Stimulated activated CD8-positive, alpha-beta memory T cell treated with anti-CD3 and anti-CD28 coated beads, Interleukin-2, amount 100 ng/mL, for 1 hour (primary cell): ENCODE measurements at places on chromosomes 13 and 19.

DNA sequence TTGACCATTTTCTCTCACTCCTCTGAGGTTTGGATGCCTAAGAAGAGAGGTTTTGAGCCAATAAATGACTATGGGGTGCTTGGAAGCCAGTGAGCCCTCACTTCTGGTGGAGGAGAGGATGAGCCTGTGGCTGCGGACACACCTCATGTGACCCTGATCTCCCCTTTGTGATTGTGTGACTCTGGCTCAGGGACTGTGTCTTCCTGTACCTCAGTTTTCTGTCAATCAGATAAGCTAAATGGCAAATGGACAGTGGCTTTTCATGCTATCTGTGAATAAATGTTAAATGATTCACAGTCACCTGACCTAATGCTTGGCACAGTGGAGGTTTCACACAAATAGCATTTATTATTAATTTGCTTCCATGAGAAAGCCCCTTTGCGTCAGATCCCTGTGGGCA, 2.7 kb downstream of the PSG8 start:
- no peak for DNase-seq

DNA sequence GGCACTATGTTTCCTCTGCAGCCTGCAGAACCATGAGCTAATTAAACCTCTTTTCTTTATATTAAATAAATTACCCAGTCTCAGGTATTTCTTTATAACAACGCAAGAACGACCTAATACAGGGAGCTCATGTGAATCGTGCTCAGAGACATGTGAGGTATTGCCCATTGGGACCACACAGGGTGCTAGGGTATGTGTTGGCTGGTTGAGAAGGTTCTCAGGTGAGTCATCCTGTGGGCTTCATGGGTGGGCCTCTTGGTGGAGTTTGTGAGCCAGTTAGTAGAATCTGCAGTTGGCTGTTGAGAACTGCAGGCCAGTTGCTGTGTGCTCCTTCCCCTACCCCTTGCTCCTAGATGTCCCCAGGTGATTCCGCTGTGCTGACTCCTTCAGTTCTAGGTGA, 163.0 kb downstream of the HS6ST3 start:
- DNase-seq, result no peak

DNA sequence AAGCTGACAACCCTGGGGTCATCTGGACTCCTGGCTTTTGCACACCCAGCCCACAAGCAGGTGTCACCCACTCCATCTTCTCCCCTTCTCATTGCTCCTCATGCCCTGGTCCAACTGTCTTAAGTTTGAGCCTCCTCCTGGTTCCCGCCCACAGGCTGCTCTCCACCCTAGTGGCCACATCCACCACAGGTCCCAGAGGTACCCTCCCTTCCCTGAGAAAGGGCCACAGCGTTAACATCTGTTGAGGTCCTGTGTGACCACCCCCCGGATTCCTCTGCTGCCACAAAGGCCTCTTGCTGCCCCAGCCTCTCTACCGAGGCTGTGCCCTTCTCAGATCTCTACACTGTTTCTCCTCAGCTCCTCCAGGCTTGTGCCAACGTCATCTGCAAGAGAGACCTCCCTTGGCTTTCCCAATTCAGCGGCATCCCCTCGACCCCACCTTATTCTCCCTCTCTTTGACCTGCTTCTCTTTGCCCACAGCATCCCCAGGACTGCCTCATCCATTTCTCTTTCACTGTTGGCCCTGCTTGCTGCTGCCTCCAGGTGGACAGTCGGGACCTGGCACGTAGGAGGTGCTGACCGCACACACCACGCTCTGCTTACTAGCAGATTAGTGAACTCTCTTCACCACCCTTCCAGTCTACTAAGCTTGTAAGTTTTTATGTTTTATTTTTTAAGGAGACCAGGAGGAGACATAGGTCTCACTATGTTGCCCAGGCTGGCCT, 33.3 kb downstream of the SUGP2 start:
- no peak for DNase-seq

GRCh38 chr13:51834581-51835171, 10.3 kb downstream of the TMEM272 start:
- DNase-seq, result no peak

DNA sequence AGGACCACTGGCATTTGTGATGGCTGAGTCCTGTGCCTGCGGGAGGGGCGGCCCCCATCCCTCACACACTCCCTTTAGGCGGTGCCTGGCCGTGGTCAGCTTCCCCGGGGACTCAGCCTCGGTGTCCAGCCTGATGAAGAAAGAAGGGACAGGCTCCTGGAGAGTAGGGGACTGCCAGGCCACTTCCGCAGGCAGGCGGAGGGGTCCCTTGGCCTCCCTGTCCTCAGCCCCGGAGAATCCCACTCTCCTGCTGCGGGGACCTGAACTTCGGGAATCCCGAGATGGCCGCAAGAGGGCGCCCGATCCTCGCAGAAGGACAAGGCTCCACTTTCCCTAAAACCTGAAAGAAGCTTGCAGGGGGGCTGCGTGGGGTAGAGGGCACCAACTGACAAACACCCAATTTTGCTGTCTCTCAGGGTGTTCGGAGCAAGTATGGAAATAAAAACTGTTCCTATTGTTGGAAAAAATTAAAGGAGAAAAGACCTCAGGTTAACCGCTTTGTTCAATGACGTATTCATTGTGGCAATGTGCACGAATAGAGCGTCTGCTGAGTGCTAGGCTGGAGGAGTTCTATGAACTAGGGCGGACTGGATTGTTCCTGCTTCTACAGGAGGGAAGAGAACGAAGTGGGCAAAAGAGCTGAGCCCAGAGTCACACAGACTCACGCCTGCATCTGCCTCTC, 297.3 kb downstream of the ZNF536 start:
- DNase-seq, result no peak

DNA sequence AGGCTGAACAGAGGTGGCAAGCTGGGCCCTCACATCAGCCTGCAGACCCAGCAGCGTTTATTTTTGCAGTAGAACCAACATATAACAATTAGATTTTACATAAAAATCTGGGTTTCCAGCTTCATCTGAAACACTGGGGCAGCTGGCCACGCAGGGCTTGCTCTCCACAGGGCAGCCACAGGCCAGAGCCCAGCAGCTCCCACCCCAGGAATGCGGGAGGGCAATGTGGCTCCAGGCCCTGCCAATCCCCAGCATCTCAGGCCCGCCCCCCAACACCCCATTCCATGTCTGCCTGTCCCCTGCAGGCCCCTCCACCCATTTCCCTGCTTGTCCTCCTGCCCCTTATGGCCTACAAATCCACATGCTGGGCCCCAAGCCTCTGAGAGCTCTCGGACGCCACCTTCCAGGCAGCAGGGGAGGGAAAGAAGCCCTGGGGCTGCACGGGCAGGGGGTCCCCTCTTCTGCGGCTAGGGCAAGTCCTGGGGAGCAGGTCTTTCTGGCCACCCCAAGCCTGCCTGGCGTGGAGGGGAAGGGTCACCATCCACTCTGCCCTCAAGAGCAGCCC, 15.0 kb upstream of the VSTM2B start:
- DNase-seq, result no peak

- no peak for DNase-seq
Measured at GRCh38 chr13:44860454-44860853, 128.8 kb downstream of the NUFIP1 start.

GRCh38 chr19:12840091-12841079, 2.1 kb downstream of the MAST1 start:
- DNase-seq, result no peak

DNA sequence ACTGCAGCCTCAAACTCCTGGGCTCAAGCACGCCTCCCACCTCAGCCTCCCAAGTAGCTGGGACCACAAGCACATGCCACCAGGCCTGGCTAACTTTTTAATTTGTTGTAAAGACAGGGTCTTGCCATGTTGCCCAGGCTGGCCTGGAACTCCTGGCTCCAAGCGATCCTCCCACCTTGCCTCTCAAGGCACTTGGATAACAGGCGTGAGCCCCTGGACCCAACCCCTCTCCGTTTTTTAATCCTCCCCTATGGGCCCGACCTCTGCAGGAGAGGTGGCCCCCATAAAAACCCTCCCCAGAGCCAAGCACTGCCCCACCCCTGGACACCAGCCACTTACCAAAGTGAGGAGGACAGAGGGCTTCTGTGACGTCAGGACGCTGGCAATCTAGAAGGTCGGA, 28.6 kb downstream of the PEPD start:
- DNase-seq, result no peak

GRCh38 chr13:46313432-46314257, 73.4 kb downstream of the RUBCNL start:
- no peak for DNase-seq

GRCh38 chr13:44819245-44819644, 170.0 kb downstream of the NUFIP1 start:
- no peak for DNase-seq

- peak; percentile 99 for DNase-seq
Measured at GRCh38 chr19:47600246-47601179, 8.4 kb upstream of the BICRA start.

DNA sequence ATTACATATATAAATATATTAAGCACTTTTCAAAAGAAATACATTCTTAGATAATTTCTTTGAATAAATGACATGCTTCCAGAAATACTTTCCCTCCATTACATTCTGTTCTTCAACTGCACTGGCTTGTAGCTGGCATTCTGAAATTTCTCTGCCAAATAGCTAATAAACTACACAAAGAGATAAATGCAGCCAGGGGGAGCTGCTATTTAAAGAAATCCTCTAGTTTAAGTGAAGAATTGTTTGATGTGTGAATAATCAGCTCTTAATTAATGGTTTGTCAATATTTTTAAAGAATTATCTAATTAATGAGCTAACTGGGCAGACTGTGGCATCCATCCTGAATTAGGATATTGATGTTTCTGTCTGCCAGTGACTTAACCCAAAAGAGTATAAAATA, 30.7 kb downstream of the SLC7A1 start:
- no peak for DNase-seq

DNA sequence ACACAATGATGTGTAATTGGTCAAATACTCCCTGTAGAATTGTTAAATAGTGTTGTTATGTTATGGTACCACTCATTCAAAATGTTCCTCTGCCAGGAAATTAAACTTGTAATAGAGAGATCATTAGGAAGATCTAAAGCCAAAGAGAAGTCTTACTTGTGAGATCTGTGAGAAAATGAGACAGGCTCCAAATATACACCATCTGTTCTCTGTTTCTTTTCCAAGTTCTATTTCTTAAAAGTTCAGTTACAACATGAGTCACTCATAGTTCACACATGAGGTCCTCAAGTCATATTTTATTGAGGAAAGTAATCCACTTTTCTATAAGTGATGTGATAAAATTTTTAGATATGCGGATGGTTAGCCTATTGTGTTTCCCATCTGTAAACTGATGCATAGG, 1038.1 kb upstream of the PRR20A start:
- DNase-seq, result no peak

- no peak for DNase-seq
Measured at GRCh38 chr13:42524487-42525034, 49.4 kb upstream of the TNFSF11 start.

DNA sequence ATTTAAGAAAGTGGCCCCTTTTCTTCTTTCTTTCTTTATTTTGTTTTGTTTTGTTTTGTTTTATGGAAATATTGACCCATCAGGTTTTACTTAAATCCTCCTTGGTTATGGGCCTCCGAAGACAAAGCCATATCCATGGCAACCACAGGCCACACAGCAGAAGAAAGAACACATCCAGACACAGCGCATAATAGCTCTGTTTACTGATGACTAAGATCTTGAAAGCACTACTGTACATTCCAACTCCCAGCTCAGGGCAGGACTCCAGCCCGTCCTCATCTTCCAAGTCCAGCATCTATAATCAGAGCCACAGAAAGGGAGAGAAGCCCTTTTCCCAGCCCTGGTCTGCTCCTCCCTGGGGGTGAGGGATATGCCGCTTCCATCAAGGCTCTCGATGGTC, 84.3 kb downstream of the NUFIP1 start:
- no peak for DNase-seq

GRCh38 chr13:20125129-20125782, 35.6 kb downstream of the GJA3 start:
- DNase-seq, result no peak

DNA sequence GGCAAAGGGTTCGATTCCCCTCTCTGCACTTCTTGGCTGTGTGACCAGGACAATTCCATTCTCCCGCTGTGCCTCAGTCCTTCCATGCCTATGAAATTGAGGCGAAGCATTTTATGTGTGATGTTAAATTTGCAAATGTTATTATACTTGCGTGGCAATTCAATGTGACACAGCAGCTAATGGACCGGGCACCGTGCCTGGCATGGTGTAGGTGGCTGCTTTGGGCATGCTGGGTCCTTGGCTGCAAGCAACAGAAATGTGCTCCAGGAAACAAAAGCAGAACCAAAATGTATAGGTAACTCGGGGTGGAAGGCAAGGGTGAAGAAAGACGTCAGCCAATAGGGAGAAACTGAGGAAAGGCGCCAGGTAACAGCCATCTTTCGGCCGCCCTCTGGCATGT, 37.1 kb downstream of the TINCR start:
- no peak for DNase-seq

- no peak for DNase-seq
Measured at GRCh38 chr19:5621945-5622464, 571 bp downstream of the SAFB2 start.

- no peak for DNase-seq
Measured at GRCh38 chr13:46720189-46720588, 76.8 kb downstream of the ESD start.

DNA sequence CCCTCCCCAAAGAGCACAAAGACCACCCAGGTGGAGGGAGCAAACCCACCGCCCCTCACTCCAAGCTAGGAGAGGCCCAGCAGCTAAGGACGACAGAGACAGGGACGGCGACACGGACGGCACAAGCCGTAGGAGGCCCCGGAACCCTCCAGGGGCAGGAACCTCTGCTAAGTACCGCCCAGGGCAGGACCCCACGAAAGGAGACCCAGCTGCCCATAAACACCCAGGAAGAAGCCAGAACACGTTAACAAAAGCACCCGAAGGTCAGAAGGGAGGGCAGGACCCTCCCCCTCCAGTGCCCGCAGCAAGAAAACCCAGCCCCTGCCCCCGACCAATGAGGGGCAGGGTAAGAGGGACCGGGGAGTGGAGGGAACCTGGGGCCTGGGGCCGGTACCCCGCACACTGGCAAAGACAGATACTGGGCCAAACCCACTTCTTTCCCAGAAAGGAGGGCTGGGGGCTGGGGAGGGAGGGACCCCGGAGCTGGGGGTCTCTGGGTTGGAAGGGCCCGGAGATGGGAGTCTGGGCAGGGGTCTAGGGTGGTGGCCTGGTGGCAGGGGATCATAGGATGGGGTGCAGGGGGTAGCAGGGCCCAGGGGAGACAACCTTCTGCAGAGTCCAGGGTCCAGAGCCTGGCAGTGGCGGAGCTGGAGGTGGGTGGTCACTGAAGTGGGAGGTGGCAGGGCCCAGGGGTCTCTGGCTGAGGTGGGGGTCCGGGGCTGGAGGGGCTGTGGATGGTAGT, 2.4 kb downstream of the BTBD2 start:
- DNase-seq, result no peak
